SK-N-MC (cell line): ENCODE measurements at places on chromosomes 2 and 18.

- DNase-seq: no peak
Observed at GRCh38 chr2:215797676-215798075, 215.7 kb downstream of the MREG start.

DNA sequence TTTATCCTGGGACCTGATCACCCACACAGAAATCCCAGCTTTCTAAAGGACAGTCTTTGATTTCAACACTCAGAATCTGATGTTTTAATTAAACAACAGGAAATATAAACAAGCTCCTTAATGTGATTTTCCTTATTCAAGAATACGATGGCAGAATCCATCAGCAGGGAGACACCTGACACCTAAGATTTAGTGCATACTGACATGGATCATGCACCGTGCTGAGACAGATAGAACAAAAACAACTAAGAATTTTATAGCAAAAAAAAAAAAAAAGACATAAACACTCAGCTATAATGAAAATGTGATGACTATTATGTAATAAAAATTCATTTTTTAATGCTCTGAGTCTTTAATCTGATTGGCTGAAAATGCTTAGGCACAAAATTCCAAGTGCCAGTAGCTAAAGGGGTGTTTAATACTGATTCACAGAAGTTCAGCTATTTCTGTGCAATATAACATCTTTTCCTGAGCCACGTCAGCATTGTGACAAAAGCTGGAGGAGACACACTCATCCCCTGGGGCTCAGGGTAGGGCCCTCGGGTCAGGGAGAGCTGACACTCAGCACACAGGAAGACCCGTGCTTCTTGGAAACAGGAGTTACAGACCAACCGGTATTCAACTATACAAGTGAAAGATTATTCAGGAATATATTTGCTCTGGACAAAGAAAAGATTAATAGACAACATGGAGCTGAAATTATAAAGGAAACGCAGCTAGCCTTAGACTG, 247.4 kb downstream of the FBXO15 start:
- DNase-seq: no peak

DNA sequence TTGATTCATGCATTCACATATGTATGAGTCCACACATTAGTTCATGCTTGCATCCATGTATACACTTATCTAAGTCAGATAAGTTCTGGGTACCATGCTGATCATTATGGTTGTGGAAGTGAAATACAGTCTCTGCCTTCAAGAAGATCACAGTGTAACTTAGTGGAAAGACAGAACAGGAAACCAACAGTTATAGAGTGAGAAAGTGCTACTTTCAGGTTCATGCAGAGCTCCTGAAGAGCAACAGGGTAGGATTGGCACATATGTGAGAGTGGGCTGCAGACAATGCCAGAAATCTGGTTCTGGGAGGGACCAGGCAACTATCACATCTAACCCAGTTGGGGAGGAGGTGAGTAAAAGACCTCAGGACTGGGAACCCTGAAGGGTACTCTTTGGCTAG, 35.4 kb upstream of the PGAP1 start:
- DNase-seq: no peak

DNA sequence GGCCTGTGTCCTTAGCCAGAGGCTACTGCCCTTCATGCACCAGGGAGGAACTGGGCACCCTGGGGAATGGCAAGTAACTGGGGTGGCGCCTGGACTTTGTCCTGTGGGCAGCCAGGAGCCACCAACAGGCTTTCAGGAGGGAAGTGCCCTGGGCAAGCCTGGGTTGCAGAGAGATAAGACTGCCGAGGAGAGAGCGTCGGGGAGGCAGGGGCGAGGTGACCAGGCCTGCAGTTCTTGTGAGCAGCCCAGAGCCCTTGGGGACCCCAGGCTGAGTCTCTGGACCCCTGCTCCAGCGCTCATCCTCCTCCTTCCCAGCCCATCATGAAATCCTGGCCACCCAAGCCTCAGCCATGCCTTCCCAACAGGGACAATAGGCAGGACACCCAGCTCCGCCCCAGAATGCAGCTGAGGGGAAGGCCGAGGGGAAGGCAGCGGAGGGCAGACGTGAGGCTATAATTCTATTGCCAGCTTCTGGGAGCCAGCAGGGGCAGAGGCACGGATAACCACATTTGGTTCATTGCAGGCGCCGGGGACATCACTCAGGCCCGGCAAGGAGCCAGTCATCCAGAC, 25.1 kb downstream of the ADRA2B start:
- no peak for DNase-seq

DNA sequence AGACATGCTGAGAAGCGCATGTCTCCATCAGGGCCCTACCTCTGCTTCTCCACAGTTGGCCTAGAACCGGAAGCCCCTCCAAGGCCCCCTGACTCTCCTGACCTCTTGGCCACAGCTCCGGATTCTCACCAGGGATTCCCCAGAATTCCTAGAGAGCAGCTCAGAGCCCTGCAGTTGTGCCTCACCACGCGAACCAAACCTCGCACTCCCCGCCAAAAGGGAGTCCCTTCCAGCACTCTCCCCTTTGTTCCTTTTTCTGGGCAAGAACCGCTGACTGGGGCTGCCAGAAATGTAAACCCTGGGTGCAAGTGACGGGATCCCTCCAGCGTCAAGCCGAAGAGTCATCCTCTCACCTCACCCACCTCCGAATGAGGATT, 36.7 kb downstream of the AFF3 start:
- DNase-seq: no peak

GRCh38 chr18:52220062-52220591, 119.9 kb upstream of the DCC start:
- DNase-seq: no peak

GRCh38 chr2:119378566-119378965, 11.8 kb downstream of the DBI start:
- DNase-seq: no peak

- no peak for DNase-seq
Observed at GRCh38 chr2:15894481-15895144, 45.7 kb upstream of the MYCN start.

DNA sequence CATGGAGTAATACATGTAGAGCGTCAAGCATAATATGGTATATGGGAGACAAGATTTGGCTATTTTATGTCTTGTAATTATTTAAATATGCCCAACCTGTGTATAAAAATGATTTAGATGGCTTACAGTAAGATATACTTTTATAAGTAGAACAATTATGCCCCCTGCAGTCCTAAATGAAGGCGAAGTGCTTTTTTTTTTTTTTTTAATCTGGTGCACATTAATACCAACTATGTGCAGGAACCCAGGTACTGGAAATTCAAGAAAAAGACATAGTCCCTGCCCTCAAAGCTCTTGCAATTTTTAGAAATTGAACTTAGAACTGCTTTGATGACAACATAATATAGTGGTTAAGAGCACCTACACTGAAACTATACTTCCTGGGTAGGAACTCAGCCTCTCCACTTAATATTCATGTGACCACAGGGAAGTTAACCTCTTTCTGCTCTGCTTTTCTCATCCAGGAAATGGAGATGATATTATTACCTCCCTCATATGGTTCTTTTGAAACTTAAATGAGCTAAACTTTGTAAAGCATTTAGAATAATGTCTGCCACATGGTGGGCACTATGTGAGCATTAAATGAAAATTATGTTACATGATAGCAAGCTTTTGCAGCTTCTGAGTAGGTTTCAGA, 38.1 kb downstream of the AFTPH start:
- DNase-seq: peak; percentile 59

DNA sequence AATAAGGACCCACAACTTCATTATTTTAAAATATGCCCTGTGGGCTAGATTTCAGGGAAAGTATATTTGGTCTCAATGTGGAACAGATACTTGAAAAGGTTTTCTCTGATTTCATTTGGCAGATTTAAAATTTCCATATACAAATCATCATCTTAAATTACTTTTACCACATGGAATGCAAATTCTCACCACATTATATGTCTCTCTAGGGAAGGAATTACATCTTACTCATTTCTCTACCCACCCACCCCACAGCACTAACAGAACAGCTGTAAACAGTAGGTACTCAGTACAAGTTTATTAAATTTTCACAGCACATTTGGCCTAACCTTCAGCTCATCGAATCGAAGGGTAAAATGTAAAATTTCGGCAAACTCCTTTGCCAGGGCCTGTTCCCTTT, 104.0 kb downstream of the CYRIA start:
- no peak for DNase-seq

- DNase-seq: no peak
Observed at GRCh38 chr18:45854036-45854586, 28.6 kb downstream of the SIGLEC15 start.

DNA sequence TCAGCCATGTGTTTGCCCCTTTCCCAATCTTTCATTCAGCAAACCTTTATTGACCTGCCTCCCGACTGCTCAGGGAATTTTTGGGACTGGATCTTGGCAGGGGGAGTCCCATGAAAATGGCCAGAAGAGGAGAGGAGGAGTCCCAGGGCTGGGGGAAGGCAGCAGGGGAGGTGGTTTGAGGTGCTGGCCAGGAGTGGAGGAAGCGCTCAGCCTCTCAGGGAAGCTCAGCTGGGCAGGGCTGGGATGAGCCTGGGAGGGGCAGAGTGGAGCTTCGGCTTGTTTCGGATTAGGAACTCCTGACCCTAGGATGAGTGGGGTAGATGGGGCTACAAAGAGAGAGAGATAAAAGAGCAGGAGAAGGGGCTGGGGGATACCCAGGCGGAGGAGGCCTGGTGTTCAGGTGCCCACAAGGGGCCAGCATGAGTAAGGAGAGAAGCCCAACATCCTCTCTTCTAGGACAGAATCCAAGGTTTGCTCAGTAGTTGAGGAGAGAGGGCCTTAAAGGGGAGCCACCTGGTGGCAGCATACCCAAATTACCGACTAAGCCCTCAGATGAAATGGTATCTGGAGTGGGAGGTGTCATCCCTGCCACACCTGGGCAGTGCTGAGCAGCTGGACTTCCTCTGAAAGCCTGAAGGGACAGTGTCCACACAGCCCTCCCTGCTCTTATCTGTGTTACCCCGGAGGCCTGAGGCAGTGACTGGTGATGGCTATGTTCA, 91.1 kb downstream of the INHBB start:
- DNase-seq: no peak

GRCh38 chr2:24409700-24410556, 49.6 kb upstream of the ITSN2 start:
- peak; percentile 65 for DNase-seq

GRCh38 chr2:175523001-175523400, 341.5 kb upstream of the ATP5MC3 start:
- no peak for DNase-seq

GRCh38 chr18:13623871-13624270, 102.5 kb downstream of the FAM210A start:
- no peak for DNase-seq

GRCh38 chr18:12645751-12646203, 12.1 kb downstream of the SPIRE1 start:
- DNase-seq: no peak

DNA sequence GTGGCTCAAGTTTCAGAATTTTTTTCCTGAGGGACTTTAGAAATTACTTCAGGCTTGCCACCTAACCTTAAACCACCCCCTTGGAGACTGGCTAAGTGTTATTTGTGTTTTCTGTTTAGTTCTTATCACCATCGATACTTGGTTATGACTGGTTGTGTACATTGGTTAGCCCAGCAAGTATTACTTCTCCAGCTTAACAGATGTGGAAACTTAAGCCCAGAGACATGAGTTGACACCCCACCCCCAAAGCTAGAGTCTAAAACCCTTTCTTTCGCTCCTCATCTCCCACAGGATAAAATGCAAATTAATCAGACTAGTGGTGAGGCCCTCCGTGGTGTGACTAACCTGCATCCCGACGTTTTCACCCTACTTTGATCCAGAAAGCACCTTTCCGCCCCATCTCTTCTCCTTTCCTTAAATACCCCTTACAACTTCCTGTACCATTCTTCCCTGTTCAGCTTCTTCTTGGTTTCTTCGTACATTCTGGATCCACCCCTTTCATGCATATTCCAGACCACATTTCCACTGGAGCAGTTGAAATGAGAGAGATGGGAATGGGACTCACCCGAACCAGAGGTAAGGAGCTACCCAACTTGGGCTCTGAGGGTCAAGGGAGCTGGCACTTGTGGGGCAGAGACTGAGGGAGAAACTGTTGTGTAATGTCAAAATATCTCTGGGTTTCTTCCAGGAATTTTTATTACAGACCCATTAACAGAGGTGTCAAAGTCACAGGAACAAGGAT, 819 bp upstream of the MAP3K2 start:
- no peak for DNase-seq

- no peak for DNase-seq
Observed at GRCh38 chr2:61949714-61950560, 44.5 kb downstream of the COMMD1 start.

GRCh38 chr2:21299411-21299810, 175.6 kb downstream of the TDRD15 start:
- DNase-seq: no peak

GRCh38 chr2:178473373-178473772, 5.0 kb downstream of the FKBP7 start:
- DNase-seq: no peak

GRCh38 chr2:231425291-231425810, 29.8 kb downstream of the B3GNT7 start:
- DNase-seq: no peak

GRCh38 chr2:5700551-5700950, 8.4 kb downstream of the SOX11 start:
- no peak for DNase-seq

- no peak for DNase-seq
Observed at GRCh38 chr2:12106440-12107080, 360.1 kb downstream of the LPIN1 start.
